ENCODE measurements at places on chromosomes 6 and 20.

- no peak for DNase-seq
These were observed 4.4 kb upstream of the HELZ2 start for GRCh38 chr20:63578224-63579016.

- DNase-seq, result no peak
These were observed 15.4 kb downstream of the BPIFB1 start for GRCh38 chr20:33298391-33298790.

DNA sequence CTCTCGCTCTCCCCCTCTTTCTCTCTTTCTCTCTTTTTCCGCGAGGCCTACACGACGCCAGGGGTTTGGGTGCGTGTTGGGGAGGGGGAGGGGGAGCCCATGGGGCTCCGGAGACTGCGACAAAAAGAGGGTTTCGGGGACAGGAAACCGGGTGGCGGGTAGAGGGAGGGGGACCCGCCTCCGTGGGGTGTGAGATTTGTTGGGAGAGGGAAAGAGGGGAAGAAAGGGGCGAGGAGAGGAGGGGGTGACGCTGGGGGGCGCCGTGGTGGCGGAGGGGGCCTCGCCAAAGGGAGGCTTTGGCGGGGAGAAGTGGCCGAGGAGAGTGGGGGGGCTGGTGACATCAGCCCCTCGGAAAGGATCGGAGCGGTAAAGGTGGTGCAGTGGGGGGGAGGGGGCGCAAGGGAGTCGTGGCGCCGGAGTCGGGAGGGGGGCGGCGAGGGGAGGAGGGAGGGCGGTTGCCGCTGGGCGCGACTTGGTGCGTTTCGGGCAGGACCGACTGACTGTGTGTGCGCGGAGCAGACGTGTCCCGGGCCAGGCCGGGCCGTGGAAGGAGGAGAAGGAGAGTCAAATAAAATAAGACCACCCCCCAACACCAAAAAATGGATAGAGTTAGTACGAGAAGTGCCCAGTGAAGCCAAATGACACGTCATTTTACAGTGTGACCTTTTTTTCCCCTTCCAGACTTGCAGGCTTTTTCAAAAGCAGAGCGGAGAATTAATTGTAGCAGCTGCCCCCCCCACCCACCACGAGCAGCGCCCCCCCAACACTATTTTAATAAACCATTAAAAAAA is 39.8 kb downstream of the GNAS start:
- DNase-seq, result peak; percentile 46

DNA sequence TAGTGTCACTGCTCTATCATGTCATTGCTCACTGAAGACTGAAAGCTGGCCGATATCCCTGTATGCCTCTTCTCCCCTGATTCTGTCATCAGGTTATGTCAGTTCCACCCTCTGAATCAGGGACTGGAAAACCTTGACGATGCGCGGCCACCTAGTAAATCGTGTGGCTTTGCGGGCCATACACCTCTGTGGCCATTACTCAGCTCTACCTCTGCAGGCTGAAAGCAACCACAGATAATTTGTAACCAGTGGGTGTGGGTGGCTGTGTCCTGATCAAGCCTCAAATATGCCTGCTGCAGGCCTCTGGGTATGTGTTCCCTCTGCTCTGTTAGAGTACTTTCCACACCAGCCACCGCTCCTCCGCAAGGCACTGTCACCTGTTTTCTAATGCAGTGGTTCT is 105.2 kb downstream of the GMPR start:
- DNase-seq, result no peak

DNA sequence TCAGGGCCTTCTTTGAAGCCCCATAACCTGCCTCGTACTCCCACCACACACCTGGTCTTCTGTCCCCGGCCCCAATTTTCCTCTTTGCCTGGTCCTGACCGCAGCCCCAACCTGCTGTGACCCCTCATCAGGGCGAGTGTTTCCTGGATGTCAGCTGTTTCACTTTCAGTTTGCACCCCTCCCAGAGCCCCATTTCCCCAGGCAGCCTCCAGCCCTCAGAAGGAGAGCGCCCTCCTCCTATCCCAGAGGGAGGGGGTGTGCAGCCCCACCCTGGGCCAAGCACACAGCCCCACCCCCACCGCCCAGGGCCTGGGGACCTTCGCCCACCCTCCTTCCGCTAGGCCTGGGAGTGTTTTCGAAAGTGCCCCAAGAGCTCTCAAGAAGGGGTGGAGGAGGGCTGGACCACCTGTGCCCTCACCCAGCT is 1.5 kb downstream of the BAK1 start:
- no peak for DNase-seq

GRCh38 chr20:13147971-13148370 is 73.1 kb upstream of the ISM1 start:
- no peak for DNase-seq

- DNase-seq, result peak; percentile 55
These were observed 60.2 kb downstream of the EZR start for GRCh38 chr6:158758941-158759479.

DNA sequence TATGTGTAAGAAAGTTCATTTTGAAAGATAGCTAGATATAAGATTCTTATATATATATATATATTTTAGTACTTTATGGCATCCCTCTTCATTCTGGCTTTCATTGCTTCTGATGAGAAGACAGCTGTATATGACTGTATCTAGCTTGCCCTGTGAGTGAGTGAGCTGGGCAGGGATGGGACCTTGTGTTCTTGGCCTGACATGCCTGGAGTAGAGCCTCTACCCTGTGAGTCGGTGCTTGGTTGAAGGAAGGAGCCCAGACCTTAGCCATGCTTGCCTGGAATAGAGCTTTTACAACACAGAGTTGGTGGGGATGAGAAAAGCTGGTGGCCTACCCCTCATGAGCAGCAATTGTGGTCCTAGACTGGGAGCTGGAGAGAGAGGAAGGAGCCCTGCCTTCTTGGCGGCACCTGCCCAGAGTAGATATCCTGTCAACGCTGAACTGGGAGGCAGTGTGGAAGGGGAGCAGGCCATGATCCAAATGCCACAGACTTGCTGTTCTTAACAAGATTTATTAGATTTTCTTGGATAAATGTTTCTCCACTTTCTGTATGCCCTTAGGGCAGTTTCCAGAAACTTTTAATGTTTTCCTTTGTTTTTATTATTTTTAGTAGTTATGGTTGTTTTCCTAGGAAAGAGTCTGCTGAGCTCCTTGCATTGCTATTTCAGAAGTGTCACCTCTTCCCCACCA is 31.6 kb downstream of the FIG4 start:
- DNase-seq, result no peak

DNA sequence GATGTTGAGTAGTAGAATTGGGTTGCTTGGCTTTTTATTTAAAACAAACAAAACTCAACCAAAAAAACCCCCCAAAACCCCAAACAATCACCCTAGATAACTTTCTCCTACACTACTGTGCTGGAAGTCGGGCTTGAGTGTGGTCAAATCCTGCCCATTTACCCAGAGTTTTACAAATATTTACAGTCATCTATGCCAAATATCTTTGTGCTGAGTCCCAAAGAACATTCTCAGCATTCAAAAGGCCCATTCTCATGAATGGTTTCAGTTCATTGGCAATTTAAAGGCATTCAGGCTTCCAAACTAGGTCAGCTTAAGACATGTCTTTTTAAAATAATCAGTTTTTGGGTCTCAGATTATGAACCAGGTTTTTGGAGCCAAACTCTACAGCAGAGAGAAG is 1.8 kb downstream of the RNF144B start:
- no peak for DNase-seq

DNA sequence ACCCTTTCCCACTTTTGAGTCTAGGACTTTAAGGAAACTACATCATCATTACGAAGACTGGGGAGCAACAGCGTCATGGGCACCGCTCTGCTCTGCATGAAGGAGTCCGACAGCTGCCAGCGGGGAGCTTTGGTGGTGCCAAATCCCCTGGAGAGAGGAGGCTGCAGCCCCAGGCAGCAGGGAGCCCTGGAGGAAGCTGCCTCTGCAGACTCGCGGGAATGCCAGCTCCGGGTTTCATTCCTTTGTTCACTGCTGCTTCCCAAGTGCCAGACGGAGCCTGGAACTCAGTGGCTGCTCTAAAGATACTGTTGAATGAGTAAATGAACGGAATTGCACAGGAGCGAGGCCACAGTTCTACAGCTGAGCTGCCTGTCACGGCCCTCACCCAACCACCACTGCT is 196.5 kb upstream of the THBS2 start:
- DNase-seq, result no peak

GRCh38 chr20:24395151-24395550 is 74.3 kb upstream of the SYNDIG1 start:
- DNase-seq, result no peak

DNA sequence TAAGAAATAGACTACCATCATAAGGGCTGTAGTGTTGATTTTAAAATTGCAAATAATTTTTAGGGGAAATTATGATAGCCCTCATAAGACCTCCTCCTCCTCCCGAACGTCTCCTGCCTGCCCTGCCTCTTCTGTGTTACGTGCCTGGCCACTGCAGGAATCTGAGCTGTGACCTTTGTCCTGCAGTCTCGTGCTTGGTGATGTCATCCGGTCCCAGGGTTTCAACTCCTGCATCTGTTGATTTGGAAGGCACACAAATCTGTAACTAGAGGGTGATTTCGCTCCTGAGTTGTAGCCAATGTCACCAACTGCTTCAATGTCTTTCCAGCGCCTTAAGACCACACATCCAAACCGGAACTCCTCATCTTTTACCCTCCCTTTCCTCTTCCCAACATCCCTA is 163.2 kb downstream of the AIG1 start:
- DNase-seq, result no peak

DNA sequence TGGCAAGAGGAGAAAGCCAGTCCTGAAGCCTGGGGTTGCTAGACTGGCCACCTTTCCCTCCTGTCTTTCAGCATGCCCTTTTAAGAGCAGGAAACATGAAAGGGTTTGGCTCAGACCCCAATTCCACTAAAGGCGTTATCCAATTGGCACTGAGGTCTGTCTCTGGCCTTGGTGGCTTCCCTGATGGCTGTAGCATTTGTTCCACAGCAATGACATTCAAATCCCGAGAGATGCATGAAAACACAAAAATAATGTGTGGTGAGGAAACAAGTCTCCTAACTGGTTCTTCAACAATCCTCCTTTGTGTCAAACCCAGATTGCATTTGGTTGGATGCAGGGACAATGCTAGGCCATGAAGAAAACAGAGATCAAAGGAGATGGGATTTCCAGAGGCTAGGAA is 56.5 kb upstream of the ADTRP start:
- no peak for DNase-seq

GRCh38 chr6:168865-169455 is 123.3 kb upstream of the DUSP22 start:
- peak; percentile 27 for DNase-seq

- no peak for DNase-seq
These were observed 60.6 kb downstream of the TOX2 start for GRCh38 chr20:43975096-43975768.
